ENCODE measurements at places on chromosomes 4 and X. TPM values are rescaled to one million over a fixed set of nuclear protein-coding genes. Genes with fewer than 3 reads are reported as not detected.

DNA sequence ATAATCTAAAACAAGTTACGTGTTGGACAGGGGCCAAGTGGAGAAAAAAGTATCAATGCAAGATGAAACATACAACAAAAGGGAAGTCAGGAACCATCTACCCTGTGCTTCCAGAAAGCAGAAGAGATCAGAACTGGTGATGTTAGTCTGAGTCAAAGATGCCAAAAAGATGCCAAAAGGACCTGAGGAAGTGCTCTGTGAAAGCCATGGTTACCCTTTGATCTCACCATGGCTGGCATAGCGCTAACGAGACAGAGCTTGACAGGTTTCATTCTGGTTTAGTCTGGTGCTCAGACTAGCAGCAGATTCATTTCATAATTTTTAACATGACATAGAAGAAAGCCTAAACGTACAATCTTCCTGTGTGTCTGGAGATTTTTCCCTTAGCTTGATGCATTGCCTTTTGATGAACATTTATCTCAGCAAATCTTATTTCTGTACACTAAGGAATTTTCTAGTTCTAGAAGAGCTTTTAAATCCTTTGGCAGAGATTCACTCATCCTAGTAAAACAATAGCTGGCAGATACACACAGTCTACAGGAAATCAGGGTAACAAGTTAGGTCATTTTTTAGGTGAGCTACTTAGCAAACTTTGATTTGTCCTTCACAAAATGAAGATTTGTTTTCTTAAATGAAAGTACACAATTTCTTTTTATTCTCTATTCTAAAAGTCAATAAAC lies 87.7 kb downstream of the COL25A1 start:
- DNase-seq: no peak

The EGFL6 gene
- total RNA-seq: 0.31 TPM

DNA sequence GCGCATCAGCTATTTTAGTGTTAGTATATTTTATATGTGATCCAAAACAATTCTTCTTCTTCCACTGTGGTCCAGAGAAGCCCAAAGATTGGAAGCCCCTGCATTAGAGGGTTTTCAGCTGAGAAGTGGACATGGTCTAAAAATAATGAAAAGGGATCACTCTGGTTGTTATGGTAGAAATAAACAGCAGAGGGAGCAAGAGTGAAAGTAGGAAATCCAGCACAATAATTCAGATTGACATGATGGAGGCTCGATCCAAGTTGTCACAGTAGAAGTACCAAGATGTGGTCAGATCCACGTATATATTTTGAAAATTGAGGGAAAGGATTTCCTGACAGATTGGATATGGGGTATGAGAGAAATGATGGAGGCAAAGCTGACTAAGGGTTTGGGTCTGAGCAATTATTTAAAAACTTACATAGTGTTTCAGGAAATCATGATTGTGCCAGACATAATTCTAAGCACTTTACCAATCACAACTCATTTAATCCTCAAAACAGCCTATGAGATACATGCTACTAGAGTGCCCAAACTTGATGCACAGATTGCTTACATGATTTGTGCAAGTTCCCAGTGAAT lies 17.0 kb upstream of the TMEM144 start:
- no peak for DNase-seq

DNA sequence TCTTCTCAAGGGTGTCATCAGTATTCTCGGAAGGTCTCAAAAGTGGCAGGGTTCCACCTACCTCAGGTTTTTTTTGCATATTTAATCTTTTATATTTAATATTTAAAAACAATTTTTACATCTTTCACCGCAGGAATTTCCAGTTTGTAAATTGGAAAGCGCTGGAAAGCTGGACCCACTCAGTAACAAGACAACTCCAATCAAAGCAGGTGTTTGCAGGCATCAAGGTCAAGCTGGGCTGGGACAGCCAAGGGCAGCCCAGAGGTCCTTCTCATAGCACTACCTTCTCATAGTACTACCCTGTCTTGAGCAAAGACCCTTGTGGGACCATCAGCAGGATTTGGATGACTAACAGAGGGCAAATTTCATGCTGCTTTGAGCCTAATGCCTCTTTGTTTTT lies 160.1 kb downstream of the TET2 start:
- no peak for DNase-seq
